8988T (cell line): ENCODE measurements at places on chromosomes 11 and 22.

DNA sequence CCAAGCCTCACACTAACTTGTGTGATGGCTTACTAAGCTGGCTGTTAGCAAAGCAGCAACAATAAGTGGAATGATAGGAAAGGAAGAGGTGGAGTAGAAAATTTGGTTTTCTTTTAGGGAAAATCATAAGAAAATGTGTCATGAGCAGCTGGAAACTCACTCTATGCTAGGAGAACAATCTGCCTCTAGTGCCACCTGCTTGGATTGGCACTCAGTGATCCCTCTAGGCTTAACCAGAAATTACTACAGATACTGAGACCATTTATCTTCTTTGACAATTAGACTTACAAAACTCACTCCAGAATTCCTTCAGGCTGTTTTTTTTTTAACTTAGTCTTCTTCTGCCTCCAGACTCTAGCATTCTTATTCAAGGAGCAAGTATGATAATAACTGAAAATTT is 117.3 kb downstream of the CD44 start:
- no peak for DNase-seq

DNA sequence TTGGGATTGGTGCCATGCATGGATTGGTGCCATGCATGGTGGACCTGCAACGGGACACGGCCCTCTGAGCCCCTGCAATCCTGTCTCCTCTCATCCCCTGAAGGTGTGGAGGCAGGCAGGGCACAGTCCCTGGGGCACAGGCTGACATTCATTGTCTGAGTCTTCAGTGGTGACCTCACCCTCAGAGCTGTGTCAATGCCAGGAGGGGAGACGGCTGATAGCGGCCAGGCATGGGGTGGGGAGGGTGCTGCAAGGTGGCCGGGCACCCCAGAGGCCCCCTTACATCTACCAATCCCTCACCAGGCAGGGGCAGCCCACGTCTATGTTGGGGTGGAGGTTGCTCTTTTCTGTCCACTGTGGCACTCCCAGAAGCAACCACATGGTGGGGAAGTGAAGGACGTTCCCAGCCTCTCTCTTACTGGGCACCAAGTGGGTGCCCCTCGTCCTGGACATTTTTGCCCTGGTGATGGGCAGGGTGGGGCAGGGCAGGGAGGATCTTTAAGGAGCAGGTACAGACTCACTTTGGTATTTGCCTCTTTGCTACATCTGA is 47.6 kb downstream of the NECTIN1 start:
- DNase-seq: no peak

DNA sequence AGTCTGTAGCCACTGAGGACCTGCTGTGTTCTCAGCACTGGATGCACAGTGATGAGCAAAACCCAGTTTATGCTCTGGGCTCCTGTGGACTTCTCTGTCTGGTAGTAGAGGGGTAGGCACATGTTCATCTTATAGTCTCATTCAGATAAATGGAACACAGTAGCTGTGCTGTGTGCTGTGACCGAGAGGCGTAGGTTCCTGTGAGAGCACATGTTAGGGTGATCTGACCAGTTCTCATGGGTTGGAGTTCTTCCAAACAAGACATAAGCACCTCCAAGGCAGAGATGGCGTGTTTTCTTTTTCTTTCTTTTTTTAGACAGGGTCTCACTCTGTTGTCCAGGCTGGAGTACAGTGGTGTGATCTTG is 154.8 kb upstream of the RASSF10 start:
- no peak for DNase-seq

DNA sequence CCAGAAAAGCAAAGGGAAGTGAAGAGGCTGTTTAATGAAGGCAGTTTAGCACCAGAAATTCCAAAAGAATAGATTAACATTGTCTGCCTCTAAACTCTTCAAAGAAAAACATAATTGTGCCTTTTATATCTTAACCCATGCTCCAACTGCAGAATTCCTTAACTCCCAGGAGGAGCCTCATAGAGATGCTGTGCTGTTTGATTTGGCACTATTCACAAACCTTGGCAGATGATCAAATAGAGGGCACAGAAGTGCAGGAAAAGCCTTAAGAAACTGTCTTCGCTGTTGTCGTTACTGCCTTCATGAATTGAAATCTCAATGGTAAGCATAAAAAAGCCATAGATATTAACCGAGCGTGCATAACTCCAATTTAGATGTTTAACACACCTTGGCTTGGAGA is 124.1 kb upstream of the MPPED2 start:
- no peak for DNase-seq

DNA sequence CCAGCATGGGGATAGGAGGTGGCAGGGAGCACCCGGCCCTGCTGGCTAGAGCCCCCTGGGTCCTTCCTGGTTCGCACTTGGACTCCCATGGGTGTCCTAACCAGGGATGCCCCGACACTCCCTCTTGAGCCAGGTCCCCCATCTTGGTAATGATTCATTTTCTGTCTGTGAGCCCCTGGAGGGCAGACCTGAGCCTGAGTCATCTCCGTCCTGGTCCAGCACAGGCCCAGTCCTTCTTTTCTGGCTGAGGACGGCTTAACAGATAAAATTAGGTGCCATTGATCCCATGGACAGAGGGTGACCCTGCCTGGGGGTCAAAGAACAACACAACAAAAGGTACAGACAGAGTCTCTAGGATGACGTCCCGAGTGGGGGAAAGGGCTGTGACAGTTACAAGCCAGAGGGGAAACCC is 3.5 kb downstream of the RHOD start:
- peak; percentile 75 for DNase-seq

GRCh38 chr22:47164514-47165337 is 402.3 kb downstream of the TBC1D22A start:
- no peak for DNase-seq

- no peak for DNase-seq
These were observed 21.6 kb downstream of the LMO1 start for GRCh38 chr11:8242118-8242475.

DNA sequence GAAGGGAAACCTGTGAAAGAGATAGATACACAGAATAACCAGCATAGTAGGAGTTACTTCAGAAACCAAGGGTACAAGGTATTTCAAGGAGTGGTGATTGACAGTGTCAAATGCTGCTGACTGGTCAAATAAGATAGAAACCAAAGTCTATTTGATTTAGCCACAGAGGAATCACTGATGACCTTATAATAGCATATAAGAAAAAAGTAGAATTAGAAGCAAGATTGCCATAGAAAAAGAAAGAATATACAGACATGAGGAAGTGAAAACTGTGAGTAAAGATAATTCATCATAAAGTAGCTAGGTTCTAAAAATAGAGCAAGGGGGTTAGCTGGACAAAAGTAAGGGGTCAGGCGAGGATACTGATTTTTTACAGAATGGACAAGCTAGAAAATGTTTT is 14.2 kb downstream of the ZBTB44 start:
- no peak for DNase-seq

GRCh38 chr22:20064140-20064480 is 15.9 kb upstream of the DGCR8 start:
- DNase-seq: no peak

GRCh38 chr11:10405865-10406592 is 49.0 kb upstream of the AMPD3 start:
- DNase-seq: peak; percentile 53

DNA sequence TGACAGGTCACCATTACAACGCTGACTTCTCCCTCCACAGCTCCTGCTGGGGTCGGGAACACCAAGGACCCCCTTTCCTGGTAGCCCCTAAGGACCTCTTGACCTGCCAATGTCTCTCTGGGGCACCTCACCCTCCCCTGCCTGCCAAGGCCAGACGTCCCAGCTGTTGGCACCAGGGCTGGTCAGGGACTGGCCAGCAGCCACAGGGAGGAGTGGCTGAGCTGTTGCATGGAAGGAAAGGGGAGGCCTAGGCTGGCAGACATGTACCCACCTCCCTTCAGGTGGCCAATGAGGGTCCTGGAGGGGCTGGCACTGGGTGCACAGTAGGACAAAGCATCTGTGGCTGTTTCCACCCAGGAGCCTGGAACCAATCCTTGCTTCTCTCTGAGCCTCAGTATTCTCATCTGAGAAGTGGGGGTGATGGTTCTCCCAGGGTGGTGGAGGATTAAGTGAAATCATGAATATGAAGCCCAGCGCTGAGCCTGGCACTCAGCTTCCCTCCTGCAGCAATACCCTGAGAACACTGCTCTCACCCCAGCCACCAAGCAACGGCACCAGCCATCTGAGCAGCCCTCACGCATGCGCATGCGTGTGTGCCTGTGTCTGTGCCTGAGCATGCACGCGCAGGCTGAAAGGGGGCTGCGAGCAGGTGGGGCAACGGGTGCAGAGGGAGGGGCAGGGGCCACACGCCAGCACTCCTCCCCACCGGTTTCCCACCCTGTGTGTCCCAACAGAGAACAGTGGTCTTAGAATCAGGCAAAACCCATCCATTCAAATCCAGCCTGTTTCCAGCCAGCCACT is 5.9 kb downstream of the KCNJ4 start:
- no peak for DNase-seq

DNA sequence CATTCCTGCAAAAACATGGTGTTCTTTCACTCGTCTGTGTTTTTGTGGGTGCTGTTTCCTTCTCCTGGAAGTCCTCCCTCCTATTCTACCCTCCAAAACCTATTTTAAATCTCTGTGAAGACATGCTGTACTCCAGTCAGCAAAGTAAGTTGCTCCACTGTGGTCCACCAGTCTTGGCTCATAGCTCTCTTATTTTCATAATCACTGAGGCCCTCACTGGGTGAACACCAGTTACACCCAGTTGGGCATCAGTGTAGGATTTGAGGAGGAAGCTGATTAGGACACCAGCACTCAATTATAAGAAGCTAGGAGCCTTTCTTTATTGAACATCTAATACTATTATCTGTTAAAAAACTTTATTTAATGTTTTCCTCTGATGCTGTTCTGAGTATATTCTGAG is 23.9 kb upstream of the EED start:
- DNase-seq: no peak

- no peak for DNase-seq
These were observed 114.5 kb upstream of the TTC12 start for GRCh38 chr11:113199866-113200265.

GRCh38 chr11:31820438-31820818 is 9.3 kb upstream of the PAX6 start:
- DNase-seq: no peak

DNA sequence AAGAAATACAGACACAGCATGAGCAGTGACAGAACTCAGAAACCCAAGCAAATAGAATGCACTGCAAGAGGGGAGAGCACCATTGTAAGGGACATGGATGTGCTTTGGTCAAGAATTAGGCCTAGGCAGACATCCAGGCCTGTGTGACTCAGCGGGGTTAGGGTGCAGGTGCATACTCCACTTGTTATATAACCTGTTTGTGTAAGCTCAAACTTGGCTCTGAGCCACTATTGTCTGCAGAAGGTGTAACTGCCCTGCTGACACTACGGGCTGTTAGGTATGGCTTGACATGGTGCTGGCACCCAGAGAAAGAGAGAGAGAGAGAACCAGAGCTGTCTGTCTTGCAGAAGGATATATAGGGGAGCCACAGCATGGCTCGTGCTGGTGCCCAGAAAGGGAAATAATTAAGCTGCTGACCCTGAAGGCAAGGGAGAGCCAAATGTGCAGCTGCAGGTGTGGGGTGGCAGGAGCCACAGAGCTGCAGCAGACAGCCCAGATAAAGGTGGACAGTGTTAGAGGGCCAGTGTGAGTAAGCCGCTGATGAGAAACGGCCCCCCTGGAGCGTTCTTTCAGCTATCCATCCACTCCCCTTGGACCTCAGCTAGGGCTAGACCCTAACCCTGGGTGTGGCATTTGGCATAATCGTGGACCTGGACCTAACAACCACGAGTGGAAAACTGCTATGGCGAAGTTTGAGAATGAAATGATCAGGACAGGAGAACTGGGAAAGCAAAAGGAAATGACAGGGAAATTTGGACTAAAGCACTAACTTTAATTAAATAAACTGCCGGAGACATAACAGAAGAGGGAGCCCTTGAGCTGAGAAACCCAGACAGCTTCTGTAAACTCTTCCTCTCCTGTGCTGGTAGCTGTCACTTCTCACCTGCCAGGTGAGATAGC is 253.0 kb upstream of the CCDC179 start:
- DNase-seq: no peak

DNA sequence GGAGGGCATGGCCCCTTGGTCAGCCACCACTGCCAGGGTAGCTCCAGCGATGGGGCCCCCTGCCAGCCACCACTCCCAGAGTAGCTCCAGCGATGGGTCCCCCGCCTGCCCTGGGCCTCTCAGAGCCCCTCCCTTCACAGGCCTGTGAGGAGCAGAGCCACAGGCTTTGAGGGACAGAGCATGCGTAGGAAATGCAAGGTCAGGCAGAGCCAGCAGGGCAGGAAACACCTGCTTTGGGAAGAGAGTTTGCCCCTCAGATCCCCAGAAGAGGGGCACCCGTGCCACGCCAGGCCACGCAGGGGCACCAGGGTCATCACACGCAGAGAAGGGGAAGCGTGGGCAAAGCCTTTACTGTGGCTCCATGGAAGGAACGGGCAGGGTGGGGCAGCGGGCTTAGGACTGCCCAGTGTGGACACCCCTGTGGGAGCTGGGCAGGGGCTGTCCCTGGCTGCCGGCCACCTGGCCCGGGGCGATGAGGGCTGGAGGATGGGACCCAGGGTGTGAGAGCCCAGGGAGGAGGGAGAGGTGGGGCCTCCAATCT is 477.8 kb downstream of the BRD1 start:
- DNase-seq: no peak

DNA sequence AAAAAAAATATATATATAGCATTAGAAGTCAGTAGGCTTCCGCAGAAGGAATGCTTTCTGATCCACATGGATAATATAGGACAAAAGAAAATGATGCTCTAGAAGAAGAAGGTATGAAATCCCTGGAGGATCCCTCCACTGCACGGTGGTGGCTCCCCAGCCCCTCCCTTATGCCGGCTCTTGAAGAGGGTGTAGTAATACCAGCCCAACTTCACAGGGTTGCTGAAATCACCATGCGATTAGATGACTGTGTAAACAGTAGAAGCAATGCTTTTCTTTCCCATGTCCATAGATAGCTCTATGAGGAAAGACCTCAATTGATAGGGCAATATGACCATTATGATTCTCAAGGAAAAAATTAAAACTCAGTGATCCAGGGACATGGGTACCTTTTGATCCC is 3.2 kb upstream of the ETS1 start:
- DNase-seq: no peak

- no peak for DNase-seq
These were observed 48.0 kb upstream of the NARS2 start for GRCh38 chr11:78622666-78623065.

GRCh38 chr11:95863486-95864140 is 60.3 kb downstream of the MTMR2 start:
- DNase-seq: no peak

- DNase-seq: no peak
These were observed 8.8 kb downstream of the FOXR1 start for GRCh38 chr11:118980191-118980881.

DNA sequence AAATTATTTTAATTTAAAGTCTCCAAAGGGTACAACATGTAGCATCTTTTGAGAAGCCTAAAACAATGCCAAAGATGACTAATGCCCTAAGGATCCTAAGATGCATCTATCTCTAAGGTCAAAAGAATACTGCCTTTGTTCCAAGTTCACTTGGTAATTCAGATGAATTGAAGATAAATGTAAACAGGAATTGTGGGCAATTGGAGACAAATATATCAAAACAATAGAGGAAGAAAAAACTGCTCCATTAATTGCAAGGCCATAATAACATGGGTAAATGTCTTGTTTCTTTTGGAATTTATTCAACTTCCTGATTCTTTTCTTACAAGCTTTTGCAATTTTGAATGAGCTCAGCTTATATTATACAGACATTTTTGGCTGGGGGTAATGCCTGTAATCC is 338.6 kb downstream of the TTC28 start:
- no peak for DNase-seq
